ENCODE measurements at places on chromosomes 16 and 17. TPM values are rescaled to one million over a fixed set of nuclear protein-coding genes. Genes with fewer than 3 reads are reported as not detected.

GRCh38 chr16:64983963-64984362, 137.9 kb downstream of the CDH11 start:
- DNase-seq, result peak; percentile 78

- DNase-seq, result peak; percentile 79
These were observed 453.3 kb downstream of the KCNJ2 start for GRCh38 chr17:70622368-70623260.

- no peak for DNase-seq
These were observed 57.4 kb upstream of the ERN1 start for GRCh38 chr17:64187093-64187895.

GRCh38 chr17:57269598-57270255, 13.4 kb downstream of the MSI2 start:
- no peak for DNase-seq

- DNase-seq, result no peak
These were observed 139.3 kb downstream of the KCNJ2 start for GRCh38 chr17:70308618-70309017.

DNA sequence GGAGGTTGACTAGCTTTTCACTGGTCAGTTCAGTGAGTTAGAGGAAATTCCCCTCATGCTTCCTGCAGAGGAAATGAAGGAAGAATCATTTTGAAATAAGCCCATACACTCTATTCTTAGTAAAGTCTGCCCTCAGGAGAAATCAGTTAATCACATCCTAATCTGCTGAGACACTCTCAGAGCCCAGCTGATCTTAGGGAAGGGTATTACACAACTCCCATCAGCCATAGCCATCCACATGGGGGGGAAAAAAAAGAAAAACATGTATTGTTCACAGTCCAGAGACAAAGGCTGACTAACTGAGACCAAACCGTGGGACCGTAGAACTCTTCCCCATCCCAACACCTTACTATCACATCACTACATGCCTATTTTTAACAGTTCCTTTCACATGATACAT, 722.3 kb downstream of the CDH8 start:
- DNase-seq, result no peak

GRCh38 chr16:66623755-66624154, 19.3 kb downstream of the CMTM3 start:
- no peak for DNase-seq

DNA sequence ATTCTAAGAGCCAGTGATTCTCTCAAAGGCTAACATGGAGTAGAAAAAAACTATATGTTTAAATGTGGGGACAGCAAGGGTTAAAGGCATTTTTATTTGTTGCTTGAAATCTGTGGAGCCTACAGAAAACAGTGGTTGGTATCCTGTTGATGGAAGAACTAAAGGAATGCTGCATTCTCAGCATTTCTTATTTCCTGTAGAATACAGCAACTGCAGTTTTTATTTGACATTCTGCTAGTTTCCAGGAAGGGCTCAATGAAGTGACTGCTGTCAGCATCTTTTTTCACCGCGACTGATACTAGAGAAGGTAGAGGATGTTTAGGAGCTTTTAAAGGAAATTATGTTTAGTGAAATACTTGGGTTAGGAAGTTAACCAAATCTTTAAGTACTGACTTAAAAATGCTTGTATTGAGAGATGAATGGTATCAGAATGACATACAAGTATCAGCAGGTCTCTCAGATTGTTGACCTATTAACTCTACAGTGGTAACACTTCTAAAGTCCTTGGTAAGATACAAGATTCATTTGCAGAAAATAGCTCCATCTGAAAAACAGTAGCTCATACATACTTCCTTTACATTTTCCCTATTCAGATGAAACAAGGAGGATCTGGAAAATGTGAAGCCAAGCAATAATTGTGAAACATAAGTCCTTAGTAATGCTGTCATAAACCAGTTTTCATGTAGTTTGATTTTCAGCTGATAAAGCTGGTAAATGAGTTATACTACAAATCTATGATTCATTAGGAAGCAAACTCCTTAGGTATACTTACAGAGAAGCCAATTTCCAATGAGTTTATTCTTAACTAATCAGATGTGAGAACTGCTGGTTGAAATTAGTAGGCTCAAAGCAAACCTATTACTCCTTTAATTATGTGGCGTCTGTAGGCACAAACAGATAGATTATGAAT, 15.2 kb downstream of the CLTC start:
- DNase-seq, result no peak

- DNase-seq, result no peak
These were observed 48.3 kb downstream of the UBE2G1 start for GRCh38 chr17:4318186-4318585.

- DNase-seq, result no peak
These were observed 11.7 kb downstream of the SAMD14 start for GRCh38 chr17:50118076-50118827.

DNA sequence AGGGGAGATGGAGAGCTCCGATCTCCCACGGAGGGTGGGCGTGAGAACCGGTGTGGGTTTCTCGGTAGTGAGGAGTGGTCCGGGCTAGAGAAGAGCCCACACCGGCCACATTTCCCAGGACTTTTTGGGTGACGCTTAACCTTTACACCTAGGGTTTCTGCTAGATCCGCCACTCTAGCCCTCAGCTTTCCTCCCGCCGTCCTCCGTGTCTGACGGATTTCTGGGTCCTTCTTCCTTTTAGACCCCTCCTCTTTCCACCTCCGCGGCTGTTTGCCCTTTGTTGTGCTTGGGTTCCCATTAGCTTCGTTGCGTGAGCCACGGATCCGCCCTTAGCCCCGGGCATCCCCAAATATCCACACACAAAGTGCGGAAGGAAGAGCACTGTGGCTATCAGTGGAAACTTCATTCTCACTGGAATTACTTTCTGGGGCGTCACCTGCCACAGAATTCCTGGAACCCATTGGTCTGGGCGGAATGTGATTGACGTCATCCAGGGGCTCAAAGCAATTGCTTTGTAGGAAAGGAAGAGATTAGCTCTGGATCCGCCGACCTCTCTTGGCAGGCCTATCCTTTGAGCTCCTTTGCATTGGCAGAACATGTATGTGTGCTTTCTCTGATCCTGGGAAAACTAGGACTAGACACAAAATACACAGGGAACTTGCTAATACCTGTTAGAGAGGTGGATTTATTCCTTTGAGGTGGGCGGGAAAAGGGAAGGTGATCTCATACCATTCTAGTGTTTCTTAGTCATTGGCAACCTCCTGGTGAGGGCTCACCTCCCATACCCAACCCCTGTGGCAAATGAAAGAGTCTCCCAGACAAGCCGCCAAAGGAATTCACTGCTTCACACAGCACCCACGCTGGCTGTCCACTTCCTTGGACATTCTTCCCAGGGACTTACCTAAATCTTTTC, 654 bp downstream of the TNFAIP1 start:
- DNase-seq, result peak; percentile 68

- DNase-seq, result no peak
These were observed 28.7 kb upstream of the FASN start for GRCh38 chr17:82126556-82127314.

DNA sequence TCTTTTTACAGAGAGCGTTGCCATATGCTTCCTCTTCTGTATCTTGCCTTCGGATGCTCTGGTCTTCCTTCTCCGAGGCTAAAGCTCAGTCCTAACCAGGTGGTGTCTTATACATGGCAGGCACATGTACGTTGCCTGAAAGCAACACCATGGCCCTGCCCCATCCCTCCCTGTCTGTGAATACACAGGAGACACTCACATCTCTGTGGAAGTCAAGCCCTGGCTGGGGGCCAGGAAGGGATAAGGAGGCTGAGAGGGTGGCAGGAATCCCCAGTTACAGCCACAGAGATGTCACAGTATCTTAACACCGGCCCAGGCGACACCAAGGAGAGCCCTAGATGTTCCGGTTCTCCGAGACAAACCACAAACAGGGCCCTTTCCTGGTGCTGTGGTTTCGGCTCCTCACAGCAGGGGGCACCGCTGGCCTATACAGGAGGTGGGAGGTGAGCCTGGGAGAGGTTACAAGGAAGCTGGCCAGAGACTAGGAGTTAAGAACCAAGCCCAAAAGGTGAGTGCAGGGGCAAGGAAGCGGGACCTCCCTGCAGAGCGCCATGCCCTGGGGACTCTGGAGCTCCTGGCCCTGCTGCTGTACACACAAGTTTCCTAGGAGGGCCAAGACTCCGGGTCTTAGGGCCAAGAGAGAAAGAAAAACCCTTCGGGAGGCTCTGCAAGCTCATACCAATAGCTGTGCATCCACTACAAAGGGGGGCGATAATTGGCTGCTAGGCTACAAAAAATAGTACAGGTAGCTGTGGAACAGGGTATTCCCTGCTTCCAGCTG, 41.7 kb downstream of the SRL start:
- peak; percentile 74 for DNase-seq

- DNase-seq, result peak; percentile 41
These were observed 10.5 kb downstream of the GAA start for GRCh38 chr17:80111702-80112470.

GRCh38 chr16:61595605-61596004, 440.6 kb downstream of the CDH8 start:
- DNase-seq, result no peak

Gene CCDC92B
- 14.6 TPM for total RNA-seq

Gene KCNH6
- total RNA-seq, result 2.3 TPM

Gene RHBDL3
- 11.6 TPM for total RNA-seq

Gene TEX2
- 10.8 TPM for total RNA-seq

Gene MT4
- total RNA-seq, result not detected

Gene PGAP6
- 108 TPM for total RNA-seq

Gene FOXC2
- total RNA-seq, result 0.18 TPM

Gene CEP295NL
- total RNA-seq, result 0.61 TPM

Gene MYL11
- 0.80 TPM for total RNA-seq

All from WTC11 (cell line).